ENCODE measurements at places on chromosomes 3 and 15.
A peak's percentile ranks its signal among the peaks of the same experiment; 100 is the strongest.

- DNase-seq, result no peak
Observed at GRCh38 chr3:13873818-13874217, 6.1 kb downstream of the WNT7A start.

DNA sequence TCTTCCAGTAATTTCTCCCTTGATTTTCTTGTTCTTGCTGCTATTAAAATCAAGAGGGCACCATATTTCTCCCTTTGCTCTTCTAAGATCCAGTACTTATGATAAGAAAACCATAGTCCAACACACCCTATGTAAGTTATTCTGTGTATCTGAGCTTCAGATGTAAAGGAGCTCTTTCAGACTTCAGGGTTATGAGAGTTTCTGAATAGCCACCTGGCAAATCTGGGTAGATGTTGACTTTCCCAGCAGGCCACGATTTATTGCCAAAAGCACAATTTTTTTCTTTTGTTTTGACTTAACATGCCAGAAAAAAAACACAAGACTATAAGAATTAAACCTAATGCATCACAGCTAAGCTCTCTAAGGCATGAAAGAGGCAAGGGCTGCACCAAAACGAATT is 1045.0 kb downstream of the FHIT start:
- DNase-seq, result no peak

GRCh38 chr3:129603561-129603942 is 2.9 kb downstream of the PLXND1 start:
- DNase-seq, result no peak

DNA sequence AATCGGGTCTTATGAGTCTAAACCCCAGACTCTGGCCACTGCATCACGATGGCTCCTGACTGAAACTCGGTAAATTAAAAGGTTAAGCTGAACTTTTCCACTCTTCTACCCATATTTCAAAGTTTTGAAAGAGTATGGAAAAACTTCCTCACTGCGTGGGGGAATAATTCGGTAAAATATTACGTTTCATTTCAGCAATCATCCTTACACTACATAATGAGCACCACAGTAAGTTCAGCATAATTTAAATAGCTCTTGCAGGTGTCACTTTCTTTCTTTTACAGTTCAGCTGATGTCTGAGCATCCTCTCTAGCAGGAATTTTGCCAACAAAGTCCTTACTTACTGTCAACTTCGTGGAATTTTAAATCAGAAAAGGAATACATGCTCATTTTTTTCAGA is 17.5 kb downstream of the SRGAP3 start:
- DNase-seq, result no peak

GRCh38 chr3:111732252-111732879 is 126.7 kb upstream of the PHLDB2 start:
- DNase-seq, result no peak

DNA sequence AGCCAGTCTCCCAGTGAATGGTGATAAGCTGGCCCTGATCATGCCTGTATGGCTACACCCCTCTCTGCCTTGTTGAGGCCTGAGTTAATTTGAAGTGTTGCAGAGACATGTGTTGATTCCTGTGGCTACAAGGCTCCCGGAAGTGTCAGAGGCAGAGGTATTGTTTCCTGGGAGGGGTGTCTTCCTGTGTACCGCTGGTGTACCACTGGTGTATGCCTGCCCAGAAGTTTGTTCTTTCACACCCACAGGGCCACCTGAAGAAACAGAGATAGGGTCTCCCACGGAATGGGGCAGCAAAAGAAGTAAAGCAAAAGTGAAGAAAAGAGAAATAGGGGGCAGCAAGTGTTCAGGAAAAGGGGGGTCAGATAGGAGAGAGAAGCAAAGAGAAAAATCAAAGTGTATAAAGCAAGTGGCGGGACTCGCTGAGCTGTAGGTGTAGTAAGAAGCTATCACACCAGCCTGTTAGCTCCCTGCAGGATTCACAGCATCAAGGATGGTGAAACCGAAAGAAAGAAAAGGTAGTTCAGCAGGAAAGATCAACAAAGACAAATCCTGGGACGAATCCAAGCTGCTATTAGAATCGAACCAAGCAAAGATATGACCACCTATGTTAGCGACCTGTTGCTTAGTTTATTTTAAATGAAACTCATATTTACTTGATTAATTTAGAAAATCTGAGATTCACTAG is 36.6 kb upstream of the CD47 start:
- DNase-seq, result peak; percentile 58

- no peak for DNase-seq
Observed at GRCh38 chr3:49519296-49519695, 35.0 kb upstream of the BSN start.

- no peak for DNase-seq
Observed at GRCh38 chr3:11146773-11147660, 7.3 kb upstream of the HRH1 start.

GRCh38 chr3:181265750-181266333 is 276.3 kb upstream of the DNAJC19 start:
- DNase-seq, result no peak

GRCh38 chr15:85889956-85890619 is 95.4 kb upstream of the KLHL25 start:
- no peak for DNase-seq

- no peak for DNase-seq
Observed at GRCh38 chr3:170469151-170470062, 50.7 kb downstream of the CLDN11 start.

- DNase-seq, result no peak
Observed at GRCh38 chr15:67551207-67551743, 8.8 kb downstream of the MAP2K5 start.

DNA sequence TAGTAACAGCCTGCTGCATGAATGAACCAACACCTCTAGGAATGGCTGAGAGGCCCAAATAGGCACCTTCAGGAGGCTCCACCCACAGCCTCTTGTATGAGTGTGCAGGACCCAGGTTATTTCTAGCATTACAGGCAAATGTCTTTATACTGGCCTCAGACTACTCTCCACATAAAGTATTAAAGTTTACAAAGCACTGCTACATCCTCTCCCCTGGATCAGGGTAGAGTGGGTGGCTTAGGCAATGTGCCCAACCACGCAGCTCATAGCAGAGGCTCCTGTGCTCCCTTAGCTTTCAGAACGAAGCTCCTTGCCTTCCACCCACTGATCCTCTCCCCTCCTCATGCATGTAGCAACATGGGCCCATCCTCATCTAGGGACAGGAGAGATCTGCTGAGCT is 16.3 kb downstream of the TMEM43 start:
- no peak for DNase-seq

- DNase-seq, result no peak
Observed at GRCh38 chr15:34043813-34044212, 4.8 kb upstream of the AVEN start.
